ENCODE measurements at places on chromosomes 1 and 21.
A peak's percentile ranks its signal among the peaks of the same experiment; 100 is the strongest.

GRCh38 chr1:183194527-183195141 is 8.6 kb downstream of the LAMC2 start:
- DNase-seq = peak; percentile 68

- no peak for DNase-seq
These were observed 8.2 kb upstream of the TGFBR3 start for GRCh38 chr1:91894036-91894761.

- no peak for DNase-seq
These were observed 67.0 kb downstream of the ERO1B start for GRCh38 chr1:236214761-236215160.

GRCh38 chr1:154970631-154971340 is at the start of gene SHC1:
SHC1 (minus strand) TSS chr1:154970747; CDS start chr1:154970526, 221 bp downstream.
- DNase-seq = peak; percentile 53

DNA sequence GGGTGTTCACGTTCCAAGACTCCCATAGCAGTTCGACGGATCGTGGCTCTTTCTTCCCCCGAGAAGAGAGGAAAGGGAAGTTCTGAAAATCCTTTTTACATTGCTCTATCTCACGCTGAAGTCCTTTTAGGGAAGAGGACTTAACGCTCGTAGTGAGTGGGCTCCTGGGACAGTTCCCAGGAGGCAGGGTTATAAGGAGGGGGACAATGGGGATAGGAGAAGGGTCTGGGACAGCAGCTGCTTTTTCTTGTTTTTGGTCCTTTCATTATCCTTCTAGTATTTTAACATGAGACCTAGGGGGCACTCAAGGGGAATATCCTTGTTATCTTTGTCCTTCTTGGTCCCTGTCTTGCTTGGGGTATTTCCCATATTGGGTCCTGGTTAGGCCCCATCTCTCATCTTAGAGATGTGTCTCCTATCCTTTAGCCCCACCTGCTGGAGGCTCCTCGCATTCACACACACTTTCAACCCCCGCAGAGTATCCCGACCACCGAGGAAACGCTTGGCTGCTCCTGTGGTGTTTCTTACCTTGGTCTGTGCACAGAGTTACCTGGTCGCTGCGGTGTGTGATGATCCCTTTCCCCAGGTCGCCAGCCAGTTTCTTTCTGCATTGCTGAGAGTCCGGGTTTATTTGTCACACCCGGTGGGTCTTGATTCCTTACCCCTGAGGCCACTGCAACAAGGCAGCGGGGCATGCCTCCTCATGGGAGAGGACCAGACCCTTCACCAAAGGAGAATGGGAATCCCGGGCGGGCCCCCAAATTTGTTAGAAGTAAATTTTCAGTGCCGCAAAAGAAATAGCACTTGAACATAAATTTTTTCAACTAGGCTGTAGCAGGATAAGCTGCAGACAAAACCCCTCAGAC is 29.7 kb downstream of the SCCPDH start:
- peak; percentile 67 for DNase-seq

All from DMS53 (cell line).